Coronary artery (tissue), 2 donors: ENCODE measurements at places on chromosomes 3 and 15.

GRCh38 chr3:150082898-150083654 lies 112.4 kb upstream of the PFN2 start:
- no peak for DNase-seq

GRCh38 chr3:58386626-58387365 lies 46.8 kb downstream of the PDHB start:
- no peak for DNase-seq

- DNase-seq: no peak
Measured at GRCh38 chr15:23690450-23690852, 3.3 kb upstream of the NDN start.

DNA sequence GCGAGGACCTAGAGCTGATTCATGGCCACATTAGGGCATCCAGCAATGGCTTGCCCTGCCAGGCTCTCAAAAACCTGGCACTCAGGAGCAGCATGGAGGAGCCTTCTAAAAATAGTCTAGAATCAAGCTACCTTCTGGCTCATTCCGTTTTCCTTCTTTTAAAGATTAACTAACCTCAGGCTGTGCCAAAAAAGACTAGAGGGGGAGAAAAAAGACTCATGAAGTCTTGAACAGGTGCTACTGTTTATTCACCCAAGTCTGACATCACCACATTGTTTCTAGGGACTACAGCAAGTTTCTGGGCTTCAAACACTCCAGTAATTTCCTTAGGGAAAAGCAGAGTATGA lies 125.8 kb downstream of the TNIK start:
- no peak for DNase-seq
